RCC 7860 (cell line): ENCODE measurements at places on chromosomes 4 and X.

GRCh38 chr4:22268350-22269025, 247.4 kb downstream of the ADGRA3 start:
- DNase-seq, result peak; percentile 72

DNA sequence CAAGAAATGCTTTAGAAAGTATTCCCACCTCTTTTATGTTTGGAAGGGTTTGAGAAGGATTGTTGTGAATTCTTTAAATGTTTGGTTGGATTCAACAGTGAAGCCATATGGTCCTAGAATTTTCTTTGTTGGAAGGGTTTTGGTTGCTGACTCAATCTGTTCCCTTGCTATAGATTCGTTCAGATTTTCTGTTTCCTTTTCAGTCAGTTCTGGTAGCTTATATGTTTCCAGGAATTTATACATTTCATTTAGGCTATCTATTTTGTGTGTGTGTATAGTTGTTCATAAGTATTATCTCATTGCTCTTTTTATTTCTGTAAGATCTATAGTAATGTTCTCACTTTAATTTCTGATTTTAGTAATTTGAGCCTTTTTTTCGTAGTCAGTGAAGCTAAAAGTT, 114.4 kb downstream of the MSN start:
- DNase-seq, result no peak

GRCh38 chr4:53653484-53654053, 62.3 kb upstream of the LNX1 start:
- DNase-seq, result no peak

DNA sequence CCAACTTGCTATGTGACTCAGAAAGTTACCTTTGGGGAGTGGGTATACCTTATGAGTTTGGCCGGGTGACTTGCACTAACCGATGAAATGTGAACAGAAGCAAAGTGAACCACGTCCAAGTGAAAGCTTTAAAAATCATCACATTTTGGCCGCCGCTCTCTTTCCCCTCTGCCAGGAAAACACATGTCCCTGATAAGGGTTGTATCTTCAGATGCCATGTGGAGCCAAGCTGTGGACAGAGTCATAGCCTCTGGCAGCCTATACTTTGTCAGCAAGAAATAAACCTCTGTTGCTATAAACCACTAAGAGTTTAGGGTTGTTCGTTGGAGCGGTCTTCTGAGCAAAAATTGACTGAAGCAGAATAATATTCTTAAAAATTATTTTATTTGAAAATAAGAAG, 92.3 kb downstream of the PRDM5 start:
- DNase-seq, result no peak

DNA sequence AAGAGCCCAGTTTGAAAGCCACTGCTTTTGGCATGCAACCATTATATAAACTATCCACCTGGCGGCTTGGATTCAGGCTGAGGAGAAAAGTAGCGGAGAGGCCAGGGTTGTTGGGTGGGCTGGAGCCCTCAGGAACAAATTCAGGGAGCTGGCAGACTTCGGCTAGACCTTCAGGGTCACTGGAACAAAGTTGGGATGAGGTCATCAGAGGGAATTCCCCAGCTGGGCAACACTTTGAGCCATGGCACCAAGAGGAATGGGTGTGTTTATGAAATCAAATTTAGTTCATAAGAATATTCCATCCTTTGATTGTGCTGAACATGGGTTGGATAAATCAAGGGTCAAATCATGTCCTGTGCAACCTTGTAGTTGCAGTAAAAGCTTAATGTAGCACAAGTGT, 22.0 kb downstream of the MTMR1 start:
- DNase-seq, result peak; percentile 6

- DNase-seq, result no peak
These were observed 27.4 kb downstream of the NLRP2B start for GRCh38 chrX:57652705-57653104.

DNA sequence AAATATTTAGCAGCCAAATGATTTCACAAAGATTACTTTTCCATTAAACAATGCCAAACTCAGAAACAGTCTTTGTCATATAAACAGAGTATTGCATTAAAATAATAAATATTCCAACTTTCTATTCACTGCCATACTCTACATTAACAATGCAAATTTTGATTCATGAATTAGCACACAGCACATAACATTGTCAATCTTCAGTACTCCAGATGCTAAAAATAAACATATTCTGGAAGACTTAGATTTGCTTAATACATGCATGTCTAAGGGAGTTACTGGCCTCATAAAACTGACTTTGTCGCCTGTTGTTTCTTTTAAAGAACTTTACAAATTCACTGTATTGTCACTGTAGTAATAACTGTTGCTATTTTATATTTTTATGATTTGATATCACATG, 131.6 kb downstream of the TMEM144 start:
- no peak for DNase-seq

DNA sequence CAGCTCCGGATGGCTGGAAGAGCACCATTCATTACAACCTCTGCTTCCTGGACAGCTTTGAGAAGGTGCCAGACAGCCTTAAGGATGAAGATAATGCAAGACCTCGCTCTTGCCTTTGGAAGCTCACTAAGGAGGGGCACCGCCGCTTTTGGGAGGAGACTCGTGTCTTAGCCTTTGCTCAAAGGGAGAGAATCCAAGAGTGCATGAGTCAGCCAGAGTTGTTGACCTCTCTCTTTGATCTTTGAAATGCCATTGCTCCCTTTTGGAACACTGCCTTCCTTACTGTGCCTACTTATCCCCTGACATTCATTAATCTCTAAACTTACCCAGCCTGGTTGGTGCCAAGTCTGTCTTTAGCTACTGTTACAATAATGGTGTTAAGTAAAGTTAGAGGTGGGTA, 1.2 kb downstream of the FOXR2 start:
- DNase-seq, result no peak

GRCh38 chr4:182062458-182062857, 180.7 kb upstream of the TENM3 start:
- no peak for DNase-seq

GRCh38 chr4:146333895-146334262, 119.5 kb downstream of the REELD1 start:
- DNase-seq, result no peak

- DNase-seq, result no peak
These were observed 17.1 kb downstream of the HERC3 start for GRCh38 chr4:88609387-88609786.

- peak; percentile 8 for DNase-seq
These were observed 80.6 kb downstream of the PPP2R2C start for GRCh38 chr4:6391852-6392188.

GRCh38 chrX:44951572-44952067, 78.6 kb downstream of the KDM6A start:
- no peak for DNase-seq

GRCh38 chrX:11287505-11287904, 5.7 kb upstream of the AMELX start:
- DNase-seq, result no peak

DNA sequence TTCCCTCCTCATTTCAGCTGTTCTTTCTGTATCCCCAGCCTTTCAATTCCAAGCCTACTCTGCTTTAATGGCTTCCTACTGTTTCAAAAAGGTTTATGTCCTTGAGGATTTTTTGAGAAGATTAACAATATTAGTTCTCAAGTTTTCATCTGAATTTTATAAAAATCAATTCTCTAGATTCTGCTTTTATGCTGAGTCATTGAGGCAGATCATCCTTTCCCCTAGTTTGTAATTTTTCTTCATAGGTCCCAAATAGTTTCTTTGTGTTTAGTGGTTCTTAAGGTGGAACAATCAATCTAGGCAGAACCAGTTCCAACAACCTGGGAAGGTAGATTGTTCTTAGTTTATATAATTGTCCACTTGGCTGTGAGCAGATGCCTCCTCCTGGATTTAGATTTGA, 100.1 kb upstream of the NAP1L5 start:
- no peak for DNase-seq

- no peak for DNase-seq
These were observed 27.3 kb upstream of the NEIL3 start for GRCh38 chr4:177282284-177282835.
